ENCODE measurements at places on chromosomes 3 and 15.

DNA sequence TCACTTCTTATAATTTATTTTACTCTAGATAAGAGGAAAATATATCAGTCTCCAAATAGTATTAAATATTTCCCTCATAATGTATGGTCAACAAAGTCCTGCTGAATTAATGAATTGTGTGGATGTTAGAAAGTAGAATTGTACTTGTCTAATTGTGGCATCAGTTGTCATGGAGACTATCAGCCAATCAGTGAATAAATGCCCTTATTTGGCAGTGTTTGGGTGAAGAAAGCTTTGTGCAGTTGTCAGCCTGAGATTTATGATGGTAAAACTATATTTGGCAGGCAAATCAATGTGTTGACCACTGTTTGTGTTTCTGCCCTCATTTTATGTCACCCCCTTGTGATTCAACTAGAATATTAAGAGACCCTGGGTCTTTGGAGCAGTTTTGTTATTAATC lies 293.6 kb upstream of the MDFIC2 start:
- no peak for DNase-seq

GRCh38 chr15:75232252-75232813 lies 25.8 kb upstream of the GOLGA6C start:
- no peak for DNase-seq

DNA sequence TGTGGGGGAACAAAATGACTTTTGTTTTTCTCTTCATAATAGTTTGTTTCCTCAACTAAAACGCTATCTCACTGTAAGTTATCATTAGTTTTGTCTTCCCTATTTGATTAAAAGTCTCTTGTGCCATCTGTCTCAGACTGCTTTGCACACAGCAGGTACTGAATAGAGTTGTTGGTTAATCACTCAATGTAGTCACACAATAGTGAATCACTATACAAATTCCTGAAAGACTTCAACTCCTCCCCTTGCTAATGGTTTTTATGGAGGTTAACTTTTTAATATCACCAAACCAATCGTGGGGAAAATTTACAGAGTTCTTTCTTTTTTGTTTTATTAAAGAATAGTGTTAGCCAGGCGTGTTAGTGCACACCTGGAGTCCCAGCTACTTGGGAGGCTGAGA lies 2.6 kb upstream of the NGLY1 start:
- no peak for DNase-seq

DNA sequence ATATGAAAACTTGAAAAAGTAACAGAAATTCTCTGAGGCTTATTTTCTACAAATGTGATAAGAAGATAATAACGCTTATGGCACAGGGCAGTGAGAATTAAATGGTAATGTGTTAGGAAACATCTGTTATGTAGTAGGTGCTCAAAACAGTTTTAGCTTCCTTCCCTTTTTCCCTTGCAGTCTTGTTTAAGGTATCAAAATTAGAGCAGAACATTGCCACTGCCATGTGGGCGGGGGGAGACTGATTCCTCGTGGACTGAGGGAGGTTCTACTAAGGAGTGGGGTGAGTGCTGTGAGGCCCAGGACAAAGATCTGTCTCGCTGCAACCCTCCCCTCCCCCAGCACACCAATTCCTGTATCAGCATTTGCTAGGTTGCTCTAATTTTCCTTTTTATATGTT lies 702.4 kb downstream of the TUSC7 start:
- DNase-seq, result no peak

GRCh38 chr3:47130557-47130956 lies 33.4 kb downstream of the SETD2 start:
- no peak for DNase-seq

- peak; percentile 7 for DNase-seq
Observed at GRCh38 chr3:9397906-9398699, 688 bp downstream of the SETD5 start.

- DNase-seq, result no peak
Observed at GRCh38 chr15:78427953-78428352, 10.1 kb upstream of the IREB2 start.

DNA sequence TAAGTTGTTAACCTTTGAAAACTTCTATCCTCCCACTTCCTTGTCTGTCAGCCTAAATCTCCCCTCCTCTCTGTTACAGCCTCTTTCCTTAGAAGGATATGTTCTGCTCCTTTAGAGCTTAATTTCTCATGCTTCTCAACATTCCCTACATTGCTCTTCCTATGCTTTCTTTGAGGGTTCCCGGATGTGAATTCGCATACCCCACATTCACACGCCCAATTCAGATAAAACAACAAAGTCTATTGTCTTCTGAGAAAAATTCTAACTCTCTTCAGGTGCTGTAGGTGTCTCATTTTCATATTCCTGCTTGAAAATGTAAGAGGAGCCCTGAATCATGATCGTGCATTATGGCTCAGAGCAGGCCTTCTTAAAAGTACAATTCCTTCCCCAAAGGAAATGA lies 171.8 kb upstream of the DPH6 start:
- no peak for DNase-seq

- no peak for DNase-seq
Observed at GRCh38 chr15:26049900-26050657, 187.0 kb upstream of the ATP10A start.

DNA sequence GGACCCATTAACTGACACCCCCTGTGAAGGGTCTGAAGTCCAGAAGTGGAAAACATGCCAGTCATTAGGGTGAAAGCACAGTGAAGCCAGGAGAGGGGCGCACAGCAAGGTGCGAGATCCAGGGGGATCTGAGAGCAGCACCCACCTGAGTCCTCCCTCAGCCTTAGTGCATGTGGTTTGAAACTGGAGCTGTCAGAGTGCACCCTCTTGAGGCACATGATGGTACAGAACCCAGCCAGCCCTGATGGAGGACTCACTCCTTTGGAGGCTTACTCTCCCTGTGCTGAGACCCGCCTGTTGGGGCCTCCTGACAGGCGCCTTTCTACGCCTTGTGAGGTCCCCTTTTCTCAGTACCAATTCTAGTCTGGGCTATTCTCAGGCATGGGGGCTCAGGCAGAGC lies 77.8 kb downstream of the IL20RB start:
- DNase-seq, result no peak

DNA sequence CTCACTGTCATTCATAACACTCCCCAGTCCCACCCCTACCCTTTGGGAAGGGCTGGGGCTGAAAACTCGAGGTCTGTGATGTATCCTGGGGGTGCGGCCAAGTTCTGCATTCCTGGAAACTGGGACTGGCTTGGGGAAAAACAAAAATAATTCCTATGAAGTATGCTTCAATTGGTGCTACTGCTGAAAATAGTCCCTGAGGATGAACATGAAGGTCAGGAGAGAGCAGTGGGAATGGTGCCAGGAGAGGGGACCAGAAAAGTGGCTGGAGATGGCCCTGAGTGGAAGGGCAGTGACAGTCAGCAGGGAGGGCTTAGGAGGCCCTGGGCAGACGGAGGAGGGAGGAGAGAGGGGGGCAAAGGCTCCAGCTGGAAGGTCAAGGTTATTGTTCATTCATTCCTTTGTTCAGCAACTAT lies 4.8 kb upstream of the ISLR start:
- DNase-seq, result no peak

DNA sequence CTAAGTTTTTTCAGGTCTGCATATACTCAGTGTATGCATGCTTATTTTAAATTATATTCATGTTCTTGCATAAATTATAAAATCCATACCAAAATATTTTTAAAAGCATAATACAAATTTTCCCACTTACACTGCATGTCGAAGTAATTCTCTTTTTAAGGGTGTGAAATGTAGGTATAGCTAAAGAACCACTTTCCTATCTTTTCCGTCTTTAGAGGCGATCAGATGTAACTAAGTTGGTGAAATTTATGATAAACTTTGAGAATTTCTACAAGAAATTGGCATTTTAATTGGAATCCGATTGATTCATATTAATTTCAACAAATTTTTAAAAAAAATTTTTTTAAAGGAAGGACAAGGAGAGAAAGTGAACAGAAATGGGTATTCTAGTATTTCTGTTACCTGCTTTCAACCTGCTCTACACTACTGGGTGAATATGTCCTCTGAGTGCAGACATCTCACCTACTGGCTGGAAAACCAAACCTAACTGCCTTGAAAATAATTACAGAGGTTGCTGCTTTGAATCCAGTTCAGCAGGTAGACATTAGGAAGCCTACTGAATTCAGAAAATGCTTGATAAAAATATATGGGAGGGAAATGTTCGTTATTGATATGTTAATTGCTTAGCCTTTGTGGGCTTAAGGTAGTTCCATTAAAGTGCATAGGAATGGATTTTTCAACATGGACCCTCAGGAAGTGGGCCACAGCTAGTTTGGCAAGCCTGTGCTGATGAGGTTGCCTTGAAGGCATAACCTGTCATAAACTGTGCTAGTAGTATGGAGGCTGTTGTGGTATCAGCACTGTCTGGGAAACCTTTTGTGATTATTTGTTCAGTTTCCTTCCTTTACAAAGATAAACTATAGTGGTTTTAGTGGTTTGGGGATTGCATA lies 5.1 kb downstream of the TRIM71 start:
- DNase-seq, result no peak

GRCh38 chr3:60391292-60391691 lies 860.0 kb downstream of the FHIT start:
- DNase-seq, result no peak

GRCh38 chr15:92963794-92964193 lies 63.7 kb downstream of the CHD2 start:
- DNase-seq, result no peak

Measured in activated naive CD8-positive, alpha-beta T cell treated with anti-CD3 and anti-CD28 coated beads, Interleukin-2, amount 50 U/mL, for 16 hours (primary cell).